Urothelium cell line (cell line): ENCODE measurements at places on chromosomes 2 and 18.

GRCh38 chr2:8452979-8453903 is 228.6 kb upstream of the ID2 start:
- no peak for DNase-seq

GRCh38 chr2:231396058-231396821 is 730 bp downstream of the B3GNT7 start:
- no peak for DNase-seq

DNA sequence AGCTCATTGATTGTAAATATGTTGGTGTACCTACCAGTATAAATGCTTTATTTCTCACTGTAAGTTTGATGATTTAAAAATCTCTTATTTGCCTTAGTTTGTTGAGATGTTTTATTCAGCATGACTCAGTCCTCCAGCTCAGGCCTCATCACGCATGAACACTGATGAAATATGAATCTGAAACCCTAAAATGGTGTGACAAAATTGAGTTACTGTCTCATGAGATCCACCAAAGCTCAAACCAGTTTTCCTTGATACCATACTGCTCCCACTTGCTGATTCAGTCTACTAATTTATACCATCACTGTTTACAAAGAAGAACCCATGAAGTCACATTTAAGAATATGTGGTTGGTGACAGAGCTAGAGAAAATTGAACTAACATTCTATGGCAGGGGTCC is 524.9 kb downstream of the LRRTM4 start:
- no peak for DNase-seq

DNA sequence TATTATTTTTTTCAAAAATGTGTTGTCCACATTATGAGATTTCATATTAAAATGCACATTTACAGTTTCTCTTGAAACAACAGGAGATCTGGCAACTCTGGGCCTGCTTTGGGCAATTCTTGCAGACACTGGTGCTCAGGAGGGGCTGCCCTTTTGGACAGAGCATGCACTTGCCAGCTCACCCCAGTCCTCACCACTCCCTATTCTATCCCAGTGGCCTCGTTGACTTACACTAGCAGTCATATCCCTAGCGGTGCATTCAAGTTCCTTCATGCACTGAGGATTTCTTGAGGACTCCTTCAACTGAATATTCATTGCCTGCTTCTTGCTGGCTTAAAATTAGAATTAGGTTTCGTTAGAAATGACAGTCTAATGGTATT is 87.9 kb upstream of the FHL2 start:
- DNase-seq, result no peak

DNA sequence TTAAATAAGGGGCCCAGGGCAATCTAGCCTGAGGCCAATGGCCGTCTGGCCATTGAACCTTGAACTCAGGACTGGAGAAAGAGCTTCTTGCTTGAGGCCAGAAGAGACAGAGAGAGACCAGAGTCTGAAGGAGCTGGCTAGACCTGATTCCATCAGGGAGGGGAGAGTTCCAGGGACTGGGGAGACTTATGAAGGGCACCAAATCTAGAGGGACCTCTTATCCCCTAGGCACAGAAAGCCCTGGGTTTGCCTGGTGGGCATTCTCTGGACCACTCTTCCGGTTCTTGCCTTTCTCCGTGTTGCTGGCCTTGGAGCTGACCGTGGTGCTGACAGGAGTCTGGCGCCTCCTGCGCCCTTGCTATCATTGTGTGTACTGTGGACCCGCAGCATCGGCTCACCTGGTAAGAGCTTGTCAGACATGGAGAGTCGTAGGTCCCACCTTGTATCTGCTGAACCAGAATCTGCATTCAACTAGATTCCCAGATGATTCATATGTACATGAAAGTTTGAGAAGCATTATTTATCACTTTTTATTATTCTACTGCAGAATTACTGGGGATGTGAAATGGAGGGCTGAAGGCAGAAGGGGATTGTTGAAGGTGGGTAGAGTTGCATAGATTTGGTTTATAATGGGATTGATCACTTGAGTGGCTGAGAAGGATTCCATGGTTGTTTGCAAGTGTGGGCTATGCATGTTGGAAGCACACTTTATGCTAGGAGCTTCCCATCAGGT is 4.3 kb upstream of the TRPM8 start:
- DNase-seq, result peak; percentile 67

DNA sequence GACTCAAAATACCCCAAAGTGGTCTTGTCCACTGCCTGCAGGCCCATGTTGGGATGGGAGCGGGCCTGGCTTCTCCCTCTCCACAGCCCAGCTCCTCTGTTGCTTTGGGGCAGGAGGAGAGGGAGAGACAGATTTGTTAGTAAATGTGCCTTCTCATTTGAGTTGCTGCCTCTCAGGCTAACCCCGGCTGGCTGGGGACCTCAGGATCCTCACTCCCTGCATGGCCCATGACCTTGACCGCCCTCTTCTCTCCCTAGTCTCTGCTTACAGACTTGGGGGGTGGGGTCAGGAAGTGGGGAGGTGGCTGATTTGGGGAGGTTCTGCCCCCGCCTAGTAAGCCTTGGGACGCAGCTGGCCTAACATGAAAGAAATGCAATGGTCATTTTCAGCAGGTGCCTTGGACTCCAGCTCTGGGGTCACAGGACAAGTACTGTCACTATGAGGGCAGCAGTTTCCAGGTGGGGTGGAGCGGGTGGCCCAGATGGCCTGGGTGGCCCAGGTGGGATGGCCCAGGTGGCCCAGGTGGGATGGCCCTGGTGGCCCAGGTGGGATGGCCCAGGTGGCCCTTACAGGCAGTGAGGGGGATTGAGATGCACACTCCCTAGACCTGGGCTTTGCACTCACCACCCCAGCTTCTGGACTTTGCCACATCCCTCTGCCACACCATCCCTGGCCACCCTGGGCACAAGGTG is 24.1 kb downstream of the HJURP start:
- DNase-seq, result no peak

DNA sequence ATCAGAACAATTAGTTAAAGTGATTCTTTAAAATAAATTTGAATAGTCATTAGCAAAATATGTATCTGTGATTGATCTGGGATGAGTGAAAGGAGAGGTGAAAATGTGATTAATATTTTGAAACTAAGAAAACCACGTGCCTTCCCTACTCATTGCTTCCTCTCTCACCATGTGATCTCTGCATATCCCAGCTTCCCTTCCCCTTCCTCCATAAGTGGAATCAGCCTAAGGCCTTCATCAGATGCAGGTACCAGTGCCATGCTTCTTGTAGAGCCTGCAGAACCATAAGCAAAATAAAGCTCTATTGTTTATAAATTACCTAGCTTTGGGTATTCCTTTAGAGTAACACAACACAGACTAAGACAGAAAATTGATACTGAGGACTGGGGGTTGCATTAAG is 11.2 kb upstream of the STAT1 start:
- no peak for DNase-seq

DNA sequence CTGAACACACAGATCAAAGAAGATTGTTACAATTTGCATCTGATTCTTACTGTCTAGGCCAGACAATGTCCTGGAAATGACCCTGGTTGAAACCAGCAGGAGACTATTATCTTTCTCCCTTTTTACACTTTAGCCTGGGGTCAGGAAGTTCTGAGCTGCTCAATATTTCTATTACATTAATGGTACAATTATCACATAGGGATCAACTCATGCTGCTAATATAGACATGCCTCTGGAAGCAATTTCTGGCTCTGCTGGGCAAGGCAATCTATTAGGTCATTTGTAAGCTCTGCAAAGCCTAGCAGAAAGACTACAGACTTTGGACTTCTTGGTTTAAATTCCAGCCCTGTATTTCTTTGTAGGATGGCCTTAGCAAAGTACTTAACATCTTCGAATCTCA is 205.3 kb downstream of the LRP1B start:
- no peak for DNase-seq

DNA sequence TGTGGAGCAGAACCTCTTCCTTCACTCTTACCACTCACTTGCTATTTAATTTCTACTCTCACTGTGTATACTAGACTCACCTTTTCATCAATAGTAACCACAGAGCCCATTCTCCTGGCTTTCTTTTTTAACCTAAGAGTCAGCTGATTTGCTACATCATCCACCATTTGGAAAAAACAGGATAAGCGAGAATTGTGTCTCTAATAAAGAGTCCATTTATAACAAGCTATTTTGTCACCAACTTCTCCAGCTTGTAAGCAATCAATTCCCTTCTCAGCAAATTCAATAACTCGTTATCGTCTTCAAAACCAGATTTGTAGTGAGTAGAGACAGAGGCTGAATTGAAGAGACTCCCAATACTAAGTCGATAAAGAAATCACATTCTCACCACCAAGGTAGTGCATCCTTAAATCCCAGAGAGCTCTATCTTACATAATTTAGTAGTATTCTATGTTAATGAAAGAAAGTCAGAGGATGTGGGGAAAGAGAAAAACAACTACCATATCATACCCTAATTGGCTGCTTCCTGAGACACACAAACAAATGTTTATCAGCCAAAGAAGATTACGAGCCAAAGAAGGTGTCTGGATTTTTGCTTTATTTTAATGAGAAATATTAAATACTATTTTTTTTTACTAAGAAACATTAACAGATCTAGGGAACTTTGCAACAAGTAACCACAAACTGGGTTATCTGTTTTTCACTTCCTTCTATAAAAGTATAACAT is 52.5 kb upstream of the SPTBN1 start:
- no peak for DNase-seq

DNA sequence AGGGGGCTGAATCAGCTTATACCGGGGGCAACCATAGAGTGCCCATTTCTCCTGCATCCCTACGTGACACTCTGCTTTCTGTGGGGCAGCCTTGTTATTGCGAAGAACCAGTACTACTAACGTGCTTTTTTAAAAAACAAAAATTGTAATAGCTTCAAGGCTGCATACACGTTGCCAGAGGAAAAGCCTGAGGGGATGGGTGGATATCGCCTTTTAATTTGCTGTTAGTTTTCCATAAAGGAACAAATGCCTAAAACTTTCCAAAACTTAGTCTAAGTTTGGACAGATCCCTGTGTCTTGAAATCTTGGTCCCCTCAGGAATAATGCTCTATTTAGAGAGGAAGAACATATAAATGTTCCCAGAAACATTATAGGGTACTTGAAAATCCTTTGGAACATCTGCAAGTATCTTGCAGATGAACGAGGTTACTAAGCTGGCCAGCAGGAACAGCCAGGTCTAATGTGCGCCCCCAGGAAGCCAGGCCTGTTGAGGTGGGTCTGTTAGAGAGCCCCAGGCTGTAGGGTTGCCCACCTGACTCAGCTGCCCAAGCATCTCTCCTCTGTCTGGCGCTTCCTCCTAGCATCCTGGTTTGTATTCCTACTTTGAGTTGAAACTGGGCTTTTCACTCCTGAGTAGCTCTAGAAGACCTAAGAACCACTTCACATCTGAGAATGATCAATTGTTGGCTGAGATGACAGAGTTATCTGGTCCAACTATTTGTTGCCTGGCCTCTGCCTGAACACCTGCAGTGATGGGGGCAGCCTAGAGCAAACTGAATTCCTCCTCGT is 96.9 kb downstream of the TGOLN2 start:
- DNase-seq, result no peak

DNA sequence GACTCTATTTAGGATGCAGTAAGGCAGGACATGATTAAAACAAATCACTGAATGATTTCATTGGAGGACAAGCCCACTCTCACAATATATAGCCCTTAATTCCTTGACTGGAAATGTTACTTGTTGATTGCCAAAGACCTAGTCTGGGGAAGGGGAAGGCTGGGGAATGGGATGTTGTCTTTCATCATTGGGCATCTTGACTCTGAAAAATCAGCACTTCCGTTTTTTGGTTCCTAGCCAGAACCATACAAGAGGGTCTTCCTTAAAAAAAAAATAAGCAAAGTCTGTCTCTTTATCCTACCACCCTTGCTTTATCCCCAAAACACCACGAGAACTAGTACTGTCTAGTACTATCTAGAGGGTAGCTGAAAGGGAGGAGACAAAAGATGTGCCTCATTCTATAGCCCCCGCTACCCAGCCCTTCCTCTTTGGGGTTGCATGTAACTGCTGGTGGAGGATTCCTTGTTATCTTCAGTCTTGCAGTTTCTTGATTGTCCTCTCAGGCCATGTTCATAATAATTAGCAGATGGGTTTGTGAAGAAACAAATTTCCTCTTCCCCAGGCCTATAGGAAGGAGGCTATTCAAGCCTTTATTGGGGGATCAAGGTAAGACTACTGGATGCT is 55.8 kb downstream of the NEMP2 start:
- DNase-seq, result no peak

GRCh38 chr2:104788742-104789455 is 65.0 kb upstream of the POU3F3 start:
- no peak for DNase-seq

GRCh38 chr2:2887772-2888387 is 489.7 kb downstream of the EIPR1 start:
- DNase-seq, result no peak

- DNase-seq, result no peak
Observed at GRCh38 chr2:68746408-68746807, 11.8 kb downstream of the ARHGAP25 start.

- DNase-seq, result no peak
Observed at GRCh38 chr2:18684206-18685038, 95.1 kb upstream of the NT5C1B start.

DNA sequence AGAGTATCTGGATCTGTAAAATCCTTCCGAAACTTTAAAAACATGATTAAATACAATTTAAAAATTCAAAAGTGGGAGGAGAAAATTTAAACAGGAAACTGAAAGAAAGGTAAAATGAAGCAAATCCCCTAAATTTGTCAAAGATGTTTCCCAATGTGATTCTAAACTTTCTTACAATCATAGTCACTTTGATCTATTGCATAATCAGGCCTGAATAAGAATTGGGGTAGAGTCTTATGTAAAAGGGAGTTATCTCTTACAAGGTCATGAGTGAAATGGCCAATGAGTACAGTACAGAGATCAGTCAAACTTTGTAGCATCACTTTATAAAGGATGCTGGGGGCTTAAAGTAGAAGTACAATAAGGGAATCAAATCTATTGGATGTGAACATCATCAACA is 1657.7 kb upstream of the CELF4 start:
- no peak for DNase-seq

DNA sequence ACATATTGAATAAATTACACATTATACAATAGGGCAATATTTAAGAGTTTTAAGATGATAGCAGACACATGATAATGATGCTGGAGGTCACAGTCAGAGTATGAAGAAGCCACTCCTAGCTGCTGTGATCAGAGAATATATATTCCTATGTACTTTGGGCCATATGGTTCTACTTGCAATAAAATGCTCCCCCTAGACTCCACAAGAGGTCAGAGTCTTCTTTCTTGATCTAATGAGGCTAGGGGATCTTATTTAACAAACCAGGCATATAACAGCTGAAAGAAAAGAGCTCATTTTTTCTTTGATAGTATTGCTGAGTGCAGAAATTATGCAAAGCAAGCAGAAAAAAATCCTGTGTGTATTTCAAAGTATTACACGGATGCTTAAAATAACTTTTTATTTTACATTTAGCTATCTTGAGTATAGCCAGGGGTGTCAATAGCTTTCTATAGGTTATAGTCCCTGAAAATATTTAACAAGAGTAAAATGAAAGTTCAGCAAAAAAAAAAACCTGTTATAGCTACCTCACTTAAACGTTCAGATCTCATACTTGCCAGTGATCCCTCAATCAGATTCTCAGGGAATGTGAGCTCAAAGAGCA is 748.7 kb upstream of the CHAC2 start:
- no peak for DNase-seq

- DNase-seq, result no peak
Observed at GRCh38 chr2:109244304-109244582, 115.2 kb downstream of the SH3RF3 start.

GRCh38 chr2:199926806-199927205 is 15.7 kb downstream of the C2orf69 start:
- no peak for DNase-seq
